ENCODE measurements at places on chromosomes 16 and 17.

DNA sequence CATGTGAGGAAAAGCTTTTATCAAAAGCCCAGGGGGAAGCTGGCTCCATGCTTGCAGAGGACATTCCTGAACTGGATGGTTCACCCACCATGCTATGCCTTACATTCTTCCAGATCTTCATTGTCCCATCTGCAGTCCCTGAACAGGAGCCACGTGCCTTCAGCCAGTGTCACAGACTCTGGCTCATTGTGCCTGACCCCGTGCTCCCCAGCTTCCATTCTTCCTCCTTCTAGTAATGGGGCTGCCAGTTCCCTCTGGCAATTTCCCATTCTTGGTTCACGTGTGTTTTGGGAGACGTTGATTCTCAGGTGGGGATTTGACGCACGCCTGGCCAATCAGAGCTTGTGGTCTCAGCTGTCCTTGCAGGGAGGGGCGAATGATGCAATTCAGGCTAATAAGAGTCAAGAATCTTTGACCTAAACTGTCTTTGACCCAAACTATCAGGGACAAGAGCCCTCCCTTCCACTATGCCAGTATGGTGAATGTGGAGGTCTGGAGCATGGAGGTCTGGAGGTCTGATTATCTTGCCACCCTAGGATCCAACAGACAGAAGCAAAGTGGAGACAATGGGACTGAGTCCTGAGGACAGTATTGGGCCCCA is 52.7 kb downstream of the IRX6 start:
- no peak for DNase-seq

GRCh38 chr16:82899731-82900450 is 273.1 kb downstream of the CDH13 start:
- DNase-seq, result no peak

DNA sequence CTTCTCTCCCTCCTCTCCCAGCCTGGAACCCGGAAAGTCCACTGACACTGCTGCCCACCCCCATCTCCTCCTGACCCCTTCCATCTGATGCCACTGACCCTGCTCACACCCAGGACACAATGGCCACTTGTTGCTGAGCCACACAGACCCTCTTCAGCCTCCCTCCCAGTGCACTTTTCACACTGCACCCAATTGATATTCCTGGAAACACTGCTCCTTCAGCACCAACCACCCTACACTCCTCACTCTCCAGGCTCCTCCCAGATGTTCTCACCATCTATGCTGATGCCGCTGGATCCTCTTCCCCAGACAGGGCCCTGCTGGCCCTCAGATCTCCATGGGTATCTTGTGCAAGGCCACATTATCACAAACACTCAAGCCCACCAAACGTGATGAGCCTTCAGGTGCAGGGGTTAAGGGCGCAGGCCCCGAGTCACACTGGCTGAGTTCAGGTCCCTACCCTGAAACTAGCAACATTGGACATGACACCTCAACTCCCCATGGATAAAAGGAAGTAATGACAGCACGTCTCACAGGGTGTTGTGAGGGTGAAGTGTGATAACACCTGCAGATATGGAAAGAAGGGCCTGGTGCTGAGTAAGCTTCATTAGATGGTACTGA is 238.1 kb downstream of the ZNF423 start:
- no peak for DNase-seq

DNA sequence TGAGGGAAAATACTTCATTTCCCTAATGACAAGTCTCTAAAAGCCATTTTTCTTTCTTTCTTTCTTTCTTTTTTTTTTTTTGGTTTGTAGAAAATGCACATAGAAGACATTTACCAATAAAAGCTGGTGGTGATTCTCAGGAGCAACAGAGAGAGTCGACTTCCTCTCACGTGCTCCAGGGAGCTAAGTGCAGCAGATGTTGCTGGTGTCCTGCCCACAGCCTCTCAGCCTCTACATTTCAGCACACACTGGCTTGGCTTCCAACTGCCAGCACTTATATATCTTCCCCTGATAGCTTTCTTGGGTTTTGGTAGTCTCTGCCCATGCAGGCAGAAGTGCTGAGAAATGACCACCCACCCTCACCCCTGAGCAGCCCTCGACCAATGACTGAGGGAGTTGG is 58.4 kb upstream of the MARCHF10 start:
- no peak for DNase-seq

DNA sequence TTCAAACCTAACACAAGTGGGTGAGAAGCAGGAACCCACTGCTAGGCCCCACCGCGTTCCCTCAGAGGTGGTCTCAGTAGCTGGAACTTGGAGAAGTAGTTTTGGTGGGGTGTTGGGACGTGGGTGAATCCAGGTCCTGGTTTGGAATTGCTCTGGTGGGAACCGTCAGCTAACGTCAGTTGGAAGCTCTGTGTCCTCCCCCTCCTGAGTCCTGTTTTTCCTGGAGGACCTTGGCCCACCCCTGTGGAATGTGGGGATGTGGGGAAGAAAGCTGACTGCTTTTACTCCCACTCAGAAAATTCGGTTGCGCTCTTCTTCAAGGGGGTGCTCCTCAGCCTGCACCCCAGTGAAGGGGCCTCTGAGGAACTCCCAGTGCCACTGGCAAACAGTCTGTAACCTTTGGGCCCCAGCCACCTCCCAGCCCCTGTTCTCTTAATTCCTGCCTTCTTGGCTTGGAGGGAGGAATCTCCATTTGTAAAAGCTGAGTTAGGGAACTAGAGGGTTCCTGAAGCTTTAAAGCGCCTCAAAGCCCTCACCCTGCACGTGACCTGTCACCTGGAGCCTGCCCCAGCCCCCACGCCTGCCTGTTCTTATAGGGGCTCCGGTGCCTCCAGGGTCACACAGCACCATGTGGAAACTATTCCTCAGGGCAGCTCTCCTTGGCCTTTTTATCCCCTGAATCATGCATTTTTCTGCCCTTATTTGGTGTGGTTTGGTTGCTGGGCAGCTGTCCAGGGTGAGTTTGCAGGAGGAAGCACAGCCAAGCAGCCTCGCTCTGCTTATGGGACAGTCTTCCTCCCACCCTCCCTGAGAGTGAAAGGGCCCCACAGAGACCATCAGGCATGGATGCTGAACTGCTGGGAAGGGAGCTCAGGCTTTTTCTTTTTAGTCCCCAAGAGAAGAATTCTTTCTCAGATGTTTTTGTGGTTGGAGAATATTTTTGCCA is 16.2 kb upstream of the NAGLU start:
- DNase-seq, result peak; percentile 83

DNA sequence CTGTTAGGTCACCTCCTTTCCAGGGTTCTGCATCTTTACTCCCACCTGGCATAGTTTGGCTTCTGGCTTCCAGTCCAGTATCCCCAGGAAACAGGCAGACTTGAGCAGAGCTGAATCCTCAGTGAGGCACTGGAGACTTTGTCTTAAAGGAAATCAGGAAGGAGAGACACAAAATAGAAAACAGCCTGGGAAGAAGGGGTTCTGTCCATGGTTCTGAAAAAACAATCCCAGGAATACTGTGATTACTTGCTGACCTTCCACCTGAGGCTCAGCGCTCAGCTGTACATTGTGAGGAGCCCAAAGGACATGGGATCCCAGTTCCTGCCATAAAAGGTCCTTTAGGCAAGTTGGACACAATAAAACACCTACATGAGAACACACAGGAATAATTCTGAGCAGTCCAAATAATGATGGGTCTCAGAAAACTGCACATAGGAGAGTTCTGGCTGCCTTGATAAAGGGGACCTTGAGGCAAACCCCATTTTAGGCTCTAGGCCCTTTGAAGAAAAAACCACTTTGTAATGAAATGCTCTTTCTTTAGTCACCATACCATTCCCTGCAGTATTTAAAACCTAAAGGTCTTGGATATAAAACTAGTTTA is 81.4 kb upstream of the CRHR1 start:
- DNase-seq, result no peak

DNA sequence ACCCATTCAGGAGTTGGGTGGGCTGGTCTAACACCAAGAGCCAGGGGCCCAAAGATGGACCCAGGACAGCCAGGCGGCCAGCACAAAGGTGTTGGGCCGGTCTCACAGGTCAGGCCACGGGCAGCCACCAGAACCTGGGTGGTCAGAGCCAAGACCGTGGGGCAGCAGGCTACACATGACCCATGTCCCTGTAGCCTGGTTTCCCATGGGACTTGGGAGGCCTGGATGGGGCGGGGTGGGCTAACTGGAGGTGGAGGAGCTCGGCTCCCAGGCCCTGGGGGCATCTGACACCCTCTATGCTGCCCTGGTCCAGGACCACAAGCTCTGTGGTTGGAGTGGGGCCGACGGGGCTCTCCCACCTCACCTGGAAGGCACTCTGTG is 17.2 kb downstream of the CTU2 start:
- DNase-seq, result no peak

GRCh38 chr17:7432296-7432695 is 2.9 kb upstream of the TMEM102 start:
- DNase-seq, result no peak

- DNase-seq, result no peak
Measured at GRCh38 chr17:13283606-13284005, 265.8 kb upstream of the ELAC2 start.

- DNase-seq, result no peak
Measured at GRCh38 chr17:2797226-2797625, 988 bp downstream of the RAP1GAP2 start.

- DNase-seq, result no peak
Measured at GRCh38 chr17:80640366-80641084, 95.9 kb downstream of the RPTOR start.

DNA sequence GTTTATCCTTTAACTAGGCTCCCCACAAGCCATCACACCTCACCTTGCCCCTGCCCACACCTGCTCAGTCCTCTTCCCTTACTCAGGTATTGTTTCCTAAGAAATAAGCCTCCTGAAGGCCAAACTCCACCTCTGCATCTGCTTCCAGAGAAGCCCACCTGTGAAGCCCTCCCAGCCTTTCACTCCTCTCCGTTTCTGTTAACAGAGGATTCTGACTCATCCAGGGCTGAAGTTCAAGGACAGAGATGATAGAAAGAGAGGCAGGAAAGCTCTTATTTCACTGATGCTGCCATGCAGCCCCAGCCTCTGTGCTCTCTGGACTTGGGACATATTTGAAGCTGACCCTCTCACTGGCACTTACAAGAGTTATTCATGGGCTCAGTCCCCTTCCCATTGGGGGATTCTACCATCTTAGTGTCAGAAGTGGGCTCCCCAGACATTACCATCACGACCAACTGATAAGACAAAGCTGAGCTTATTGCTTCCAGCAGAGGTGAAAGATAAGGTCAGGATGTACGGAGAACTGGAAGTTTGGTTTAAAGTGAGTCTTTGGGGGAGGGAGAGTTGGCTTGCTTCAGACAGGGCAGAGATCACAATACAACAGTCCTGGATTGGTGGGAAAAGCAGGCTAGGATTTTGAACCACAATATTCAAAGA is 35.3 kb upstream of the XYLT2 start:
- DNase-seq, result no peak

DNA sequence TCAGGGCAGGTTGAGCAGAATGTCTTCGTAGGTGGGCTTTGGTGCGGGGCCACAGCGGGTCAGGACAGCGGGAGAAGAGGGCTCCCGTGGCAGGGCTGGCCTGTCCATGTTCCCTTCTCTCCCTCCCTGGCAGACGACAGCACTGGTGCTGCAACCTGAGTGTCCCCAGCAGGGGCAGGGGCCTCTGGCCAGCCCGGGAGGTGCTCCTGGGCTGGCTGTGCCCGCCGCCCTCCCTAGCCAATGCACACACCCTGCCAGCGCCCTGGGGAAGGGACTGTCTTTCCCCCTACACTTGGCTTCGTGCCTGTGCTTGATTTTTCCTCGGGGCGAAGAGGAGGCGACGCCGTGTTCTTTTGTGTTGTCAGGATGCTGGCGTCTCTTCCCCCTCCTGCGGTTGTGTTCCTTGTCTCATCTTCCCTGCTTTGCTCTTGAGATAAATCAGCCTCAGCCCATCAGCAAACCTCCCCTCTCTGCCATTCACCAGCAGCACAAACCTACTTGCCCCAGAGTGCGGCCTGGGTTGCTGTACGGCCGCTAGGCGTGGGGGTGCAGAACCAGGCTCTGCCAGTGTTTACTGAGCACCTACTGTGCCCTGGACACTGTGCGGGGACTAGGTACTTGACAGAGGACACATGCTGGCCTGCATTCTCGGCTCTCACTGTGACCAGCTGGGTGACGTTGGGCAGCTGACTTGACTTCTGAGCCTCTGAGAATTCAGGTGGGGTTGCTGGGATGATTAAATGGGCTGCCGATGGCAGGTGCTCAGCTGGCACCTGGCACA is 237.3 kb upstream of the CIBAR2 start:
- DNase-seq, result no peak

DNA sequence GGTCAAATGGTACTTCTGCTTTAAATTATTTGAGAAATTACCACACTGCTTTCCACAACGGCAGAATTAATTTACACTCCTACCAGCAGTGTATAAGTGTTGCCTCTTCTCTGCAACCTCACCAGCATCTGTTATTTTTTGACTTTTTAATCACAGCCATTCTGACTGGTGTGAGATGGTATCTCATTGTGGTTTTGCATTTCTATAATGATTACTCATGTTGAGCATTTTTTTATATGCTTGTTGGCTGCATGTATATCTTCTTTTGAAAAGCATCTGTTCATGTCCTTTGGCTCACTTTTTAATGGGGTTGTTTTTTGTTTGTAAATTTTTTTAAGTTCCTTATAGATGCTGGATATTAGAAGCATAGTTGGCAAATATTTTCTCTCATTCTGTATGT is 446.7 kb downstream of the PMP22 start:
- DNase-seq, result no peak

DNA sequence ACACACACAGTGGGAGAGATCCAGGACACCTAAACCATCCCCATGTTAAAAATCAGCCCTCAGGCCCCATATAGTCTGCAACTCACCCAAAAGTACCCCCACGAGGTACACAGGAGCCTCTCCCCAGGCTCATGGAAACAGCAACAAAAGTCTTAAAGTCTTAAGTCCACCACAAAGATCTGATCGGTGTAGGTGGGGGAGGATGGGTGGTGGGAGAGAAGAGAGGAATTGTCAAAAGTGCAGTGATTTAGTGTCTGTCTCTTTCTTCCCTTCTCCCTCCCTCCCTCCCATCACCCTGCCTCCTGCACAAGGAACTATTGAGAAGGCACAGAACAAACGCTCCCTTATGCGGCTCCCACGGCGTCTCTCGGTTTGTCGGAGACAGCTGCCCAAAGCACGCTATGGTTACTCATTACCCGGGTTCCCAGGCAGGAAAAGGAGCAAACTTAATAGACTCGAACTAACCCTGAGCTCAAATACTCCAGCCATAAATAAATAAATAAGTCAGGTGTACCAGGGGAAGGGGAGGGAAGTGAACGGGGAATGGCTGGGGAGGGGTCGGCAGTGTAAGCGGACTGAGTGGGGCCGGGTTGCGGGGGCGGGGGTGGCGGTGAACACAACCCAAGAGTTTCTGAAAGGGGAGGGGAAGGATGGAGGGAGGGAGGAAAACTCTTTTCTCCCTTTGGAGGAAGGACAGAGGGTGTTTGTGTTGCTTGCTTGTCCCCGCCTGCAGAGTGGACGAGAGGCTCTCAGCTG is 477.4 kb downstream of the SLC39A11 start:
- DNase-seq, result peak; percentile 86

- DNase-seq, result no peak
Measured at GRCh38 chr16:47244206-47244605, 100.5 kb upstream of the NETO2 start.

- DNase-seq, result no peak
Measured at GRCh38 chr17:64426596-64426995, 22.3 kb upstream of the MILR1 start.

DNA sequence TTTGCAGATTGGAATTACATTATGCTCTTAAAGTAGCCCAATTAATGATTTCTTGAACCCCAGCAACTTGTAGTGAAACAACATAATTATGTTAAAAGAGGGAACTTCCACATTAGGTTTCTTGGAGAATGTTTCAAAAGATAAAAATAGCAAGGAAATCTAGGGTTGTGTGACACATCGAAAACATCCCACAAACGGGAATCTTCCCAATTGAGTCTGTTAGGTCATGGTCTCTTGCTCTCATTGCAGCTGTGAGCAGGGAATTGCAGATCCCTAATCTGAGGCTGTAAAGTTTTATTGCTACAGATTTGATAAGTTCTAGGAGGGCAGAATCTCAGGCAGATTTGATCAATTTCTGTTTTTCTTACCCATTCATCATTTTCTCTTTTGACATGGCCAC is 6.7 kb upstream of the LPO start:
- DNase-seq, result no peak
